ENCODE measurements at places on chromosomes 12 and 14.
A peak's percentile ranks its signal among the peaks of the same experiment; 100 is the strongest.

- DNase-seq: peak; percentile 35
These were observed 318.1 kb upstream of the PDE3A start for GRCh38 chr12:20050221-20050620.

GRCh38 chr14:105139212-105139825 is 29.3 kb downstream of the JAG2 start:
- no peak for DNase-seq

DNA sequence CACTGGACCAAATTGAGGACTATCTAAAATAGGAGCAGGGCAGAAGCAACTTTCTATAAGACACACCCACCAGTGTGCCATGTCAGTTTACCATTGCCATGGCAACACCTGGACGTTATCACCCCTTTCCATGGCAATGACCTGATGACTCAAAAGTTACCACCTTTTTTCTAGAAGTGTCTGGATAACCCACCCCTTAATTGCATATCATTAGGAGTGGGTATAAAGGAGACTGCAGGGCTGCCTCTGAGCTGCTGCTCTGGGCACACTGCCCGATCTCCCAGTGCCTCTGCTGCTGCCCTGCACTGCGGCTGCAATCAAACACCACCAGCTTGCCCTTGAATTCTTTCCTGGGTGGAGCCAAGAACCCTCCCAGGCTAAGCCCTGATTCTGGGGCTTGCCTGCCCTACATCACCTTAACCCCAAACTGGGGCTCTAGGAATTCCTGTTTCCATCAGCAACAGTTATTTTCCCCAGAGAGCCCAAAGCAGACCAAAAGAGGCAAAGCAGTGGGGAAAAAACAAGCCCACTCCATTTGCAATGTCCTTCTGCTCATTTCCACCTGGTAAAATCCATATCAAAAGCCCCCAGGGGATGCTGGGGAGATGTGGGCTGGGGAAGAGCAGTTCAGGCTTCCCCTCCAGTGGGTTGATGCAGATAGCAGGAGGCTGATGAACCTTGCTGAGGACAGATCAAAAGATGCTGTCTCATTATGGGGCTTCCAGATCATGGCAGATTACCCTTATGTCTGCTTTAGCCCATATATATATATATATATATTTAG is 129.5 kb upstream of the NCOR2 start:
- DNase-seq: no peak

DNA sequence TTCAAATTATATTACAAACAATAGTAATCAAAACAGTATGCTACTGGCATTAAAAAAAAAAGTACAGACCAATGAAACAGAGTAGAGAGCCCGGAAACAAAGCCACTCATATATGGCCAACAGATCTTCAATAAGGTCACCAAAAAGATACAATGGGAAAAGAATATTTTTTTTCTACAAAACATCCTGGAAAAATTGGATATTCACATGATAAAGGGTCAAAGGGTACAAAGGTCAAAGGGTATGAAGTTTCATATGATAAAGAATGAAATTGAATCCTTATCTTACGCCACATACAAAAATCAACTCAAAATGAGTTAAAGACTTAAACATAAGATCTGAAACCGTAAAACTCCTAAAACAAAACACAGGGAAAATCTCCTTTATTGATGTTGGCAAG is 168.5 kb upstream of the PELI2 start:
- no peak for DNase-seq

GRCh38 chr12:110530511-110530910 is 28.4 kb downstream of the RAD9B start:
- DNase-seq: no peak

- no peak for DNase-seq
These were observed 463.6 kb upstream of the MIS18BP1 start for GRCh38 chr14:45716572-45716971.

DNA sequence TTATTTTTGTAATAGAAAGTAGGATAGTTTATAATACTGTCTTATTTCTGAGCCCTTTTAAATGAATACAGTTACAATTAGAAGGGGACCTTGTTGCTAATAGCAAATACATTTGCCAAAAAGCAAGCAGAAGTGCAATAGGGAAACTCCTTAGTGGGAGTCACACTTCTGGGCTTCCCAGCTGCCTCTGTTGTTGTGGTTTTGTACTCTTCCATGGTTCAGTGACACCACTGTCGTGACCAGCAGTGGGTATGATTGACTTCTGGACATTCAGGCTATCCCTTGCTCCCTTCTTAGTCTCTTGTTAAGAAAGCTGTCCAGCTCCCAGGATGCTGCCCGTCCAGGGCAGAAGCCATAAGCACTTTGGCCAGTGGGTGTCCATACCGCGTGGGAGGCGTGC is 22.6 kb downstream of the TCTN1 start:
- no peak for DNase-seq

DNA sequence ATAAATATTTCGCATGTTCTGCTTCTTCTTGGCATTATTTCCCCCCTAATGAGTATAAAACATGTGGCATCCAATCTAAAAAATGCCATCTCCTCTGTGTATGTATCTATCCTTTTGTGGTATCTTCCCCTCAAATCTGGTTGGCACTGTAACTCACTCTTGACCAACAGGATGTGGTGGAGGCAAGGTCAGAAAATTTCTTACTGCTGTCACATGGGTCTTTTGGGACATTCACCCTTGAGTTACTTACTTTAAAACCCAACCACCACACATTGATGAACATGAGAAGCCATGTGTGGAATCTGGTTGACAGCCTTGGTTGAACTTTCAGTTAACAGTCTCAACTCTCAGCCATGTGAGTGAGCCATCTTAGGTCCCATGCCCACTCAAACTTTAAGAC is 516.9 kb downstream of the SLC16A7 start:
- DNase-seq: peak; percentile 3

- DNase-seq: no peak
These were observed 2.1 kb downstream of the MAP1LC3B2 start for GRCh38 chr12:116561181-116561821.

- DNase-seq: no peak
These were observed 70.1 kb downstream of the ST8SIA1 start for GRCh38 chr12:22264380-22264779.

GRCh38 chr14:82438436-82438835 is 904.8 kb upstream of the SEL1L start:
- no peak for DNase-seq

DNA sequence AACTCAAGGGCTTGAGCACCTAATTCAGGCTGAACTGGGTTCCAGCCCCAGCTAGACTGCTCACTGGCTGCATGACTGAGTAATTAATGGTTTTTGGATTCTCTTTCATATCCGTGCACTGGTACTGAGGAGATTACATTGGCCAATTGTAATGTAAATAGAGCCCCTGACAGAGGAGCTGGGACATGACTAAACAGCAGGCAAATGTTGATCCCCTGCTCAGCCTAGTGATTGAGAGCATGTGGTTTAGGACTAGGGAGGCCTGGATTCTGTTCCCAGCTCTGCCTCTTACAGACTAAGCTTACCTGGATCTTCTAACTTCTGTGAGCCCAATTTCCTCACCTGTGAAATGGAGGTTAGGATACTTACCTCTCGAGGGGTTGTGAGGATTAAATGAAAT is 204.3 kb downstream of the ESR2 start:
- no peak for DNase-seq

GRCh38 chr12:95884998-95885397 is 26.2 kb downstream of the SNRPF start:
- DNase-seq: no peak

- peak; percentile 89 for DNase-seq
These were observed 100.5 kb downstream of the LRRC74A start for GRCh38 chr14:76926521-76927251.

DNA sequence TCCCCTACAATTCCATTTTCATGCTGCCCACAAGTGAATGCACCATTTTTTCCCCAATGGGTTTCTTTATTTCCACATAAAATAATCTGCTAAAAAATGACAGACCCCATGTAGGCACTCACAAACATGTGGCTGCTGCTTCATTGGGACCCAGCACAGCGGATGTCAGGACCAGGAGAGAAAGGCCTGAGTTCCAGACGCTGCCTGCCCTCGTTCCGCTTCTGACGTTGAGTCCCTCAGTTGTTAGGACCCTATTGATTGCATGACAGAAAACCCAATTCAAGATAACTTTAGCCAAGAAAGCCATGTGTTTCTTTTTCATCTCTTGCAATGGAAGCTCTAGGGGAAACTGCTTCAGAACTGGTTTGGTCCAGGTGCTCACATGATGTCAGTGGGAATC is 34.6 kb downstream of the ADGRD1 start:
- DNase-seq: no peak

All from cardiac fibroblast (primary cell).